Breast epithelium (tissue), 4 donors: ENCODE measurements at places on chromosomes 3 and 15. TPM values are rescaled to one million over a fixed set of nuclear protein-coding genes. Genes with fewer than 3 reads are reported as not detected.

DNA sequence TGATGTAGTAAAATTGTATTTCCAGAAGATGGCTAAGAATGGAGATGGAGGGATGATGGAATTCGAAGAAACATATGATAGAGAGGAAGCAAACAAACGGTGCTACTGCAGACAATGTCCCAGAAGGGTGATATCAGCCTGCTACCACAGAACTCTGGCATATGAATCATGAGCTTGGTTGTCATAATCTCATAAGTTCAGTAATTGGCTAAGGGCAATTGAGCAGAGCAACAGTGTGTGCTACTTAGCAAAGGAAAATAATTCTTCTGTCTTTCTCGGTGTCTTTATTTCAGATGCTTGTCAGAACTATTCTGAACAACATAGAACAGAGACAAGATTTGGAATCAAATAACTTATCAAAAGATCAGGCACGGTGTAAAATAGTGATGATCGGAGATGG, 407.3 kb downstream of the GBE1 start:
- H3K4me3 ChIP-seq = no peak overlapping the region
- no peak overlapping the region for H3K27ac ChIP-seq
- no peaks in the 10 kb centered on the region for H3K4me1 ChIP-seq

DNA sequence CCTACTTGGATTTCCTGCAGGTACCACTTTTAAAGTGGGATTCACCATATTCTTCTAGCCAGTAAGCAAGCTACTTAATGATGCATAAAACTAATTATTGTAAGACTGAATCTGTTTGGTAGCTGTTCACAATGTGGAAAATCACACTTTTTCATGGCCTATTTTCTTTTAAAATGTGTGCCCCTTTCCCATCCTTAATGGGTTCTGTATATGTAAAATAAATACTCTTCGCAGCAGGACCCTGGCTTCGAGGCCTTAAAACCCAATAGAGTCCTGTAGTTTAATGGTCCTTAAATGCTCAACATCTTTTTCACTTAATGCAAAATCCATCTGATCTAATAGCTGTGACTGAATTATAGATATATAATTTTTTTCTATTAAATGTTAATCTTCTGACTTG, 111.0 kb downstream of the UACA start:
- H3K27me3 ChIP-seq = no peaks in the 10 kb centered on the region
- no peak overlapping the region for H3K4me3 ChIP-seq
- DNase-seq = no peak

GRCh38 chr15:51200792-51201191, 106.1 kb upstream of the TNFAIP8L3 start:
- H3K27me3 ChIP-seq = no peaks in the 10 kb centered on the region
- no peaks in the 10 kb centered on the region for H3K36me3 ChIP-seq
- H3K4me1 ChIP-seq = no peaks in the 10 kb centered on the region
- H3K4me3 ChIP-seq = no peak overlapping the region

The RPL29 gene
- total RNA-seq = 1,890 TPM

The PPP1R14D gene
- not detected for total RNA-seq

The ZNF385D gene
- total RNA-seq = 4.3 TPM
